Activated naive CD8-positive, alpha-beta T cell treated with anti-CD3 and anti-CD28 coated beads for 36 hours (primary cell): ENCODE measurements at places on chromosomes 16 and 17.

DNA sequence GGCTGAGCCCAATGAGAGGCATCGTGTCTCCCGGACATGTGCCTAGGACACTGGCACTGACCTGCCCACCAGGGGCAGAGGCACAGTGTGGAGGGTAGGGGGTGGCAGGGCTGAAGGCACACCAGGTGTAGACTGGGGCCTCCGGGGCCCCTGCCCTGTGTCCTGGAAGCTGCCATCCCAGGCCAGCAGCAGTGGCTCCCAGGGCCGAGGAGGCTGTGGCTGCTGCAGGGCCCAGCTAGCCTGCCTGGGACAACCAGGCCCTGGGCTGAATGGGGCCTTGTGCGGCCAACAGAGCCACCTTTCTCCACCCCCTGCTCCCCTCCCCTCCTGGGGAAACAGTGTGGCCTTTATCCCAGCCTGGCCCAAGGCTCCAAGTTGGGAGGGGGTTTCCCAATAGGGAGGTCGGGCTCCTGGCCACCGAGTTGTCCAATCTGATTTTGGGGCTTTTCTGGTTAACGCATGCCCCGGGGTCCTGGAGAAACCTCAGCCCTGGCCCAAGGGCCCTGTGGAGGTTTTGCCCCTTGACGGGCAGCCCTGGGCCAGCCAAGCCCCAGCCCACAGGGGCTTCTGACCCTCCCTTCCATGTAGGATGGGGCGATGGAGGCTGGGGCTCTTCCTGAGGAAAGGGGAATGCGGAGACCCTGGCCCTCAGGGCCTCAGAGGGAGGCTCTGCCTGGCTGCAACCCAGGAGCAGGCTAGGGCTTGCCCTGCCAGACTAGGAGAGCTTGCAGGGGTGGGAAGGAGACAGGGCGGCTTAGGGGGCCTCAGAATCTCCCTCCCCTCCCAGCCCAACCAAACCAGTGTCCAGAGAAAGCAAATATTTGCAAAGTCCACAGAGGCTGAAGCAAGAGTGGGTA is 4.2 kb downstream of the MTSS2 start:
- DNase-seq: no peak

- DNase-seq: no peak
Observed at GRCh38 chr17:67136191-67137025, 92.1 kb downstream of the CACNG1 start.

- no peak for DNase-seq
Observed at GRCh38 chr16:35344012-35344762, 1884.8 kb downstream of the TP53TG3F start.

GRCh38 chr17:28937044-28937729 is 14.1 kb downstream of the PHF12 start:
- no peak for DNase-seq

- DNase-seq: no peak
Observed at GRCh38 chr17:76686538-76687297, 24.0 kb downstream of the MXRA7 start.

DNA sequence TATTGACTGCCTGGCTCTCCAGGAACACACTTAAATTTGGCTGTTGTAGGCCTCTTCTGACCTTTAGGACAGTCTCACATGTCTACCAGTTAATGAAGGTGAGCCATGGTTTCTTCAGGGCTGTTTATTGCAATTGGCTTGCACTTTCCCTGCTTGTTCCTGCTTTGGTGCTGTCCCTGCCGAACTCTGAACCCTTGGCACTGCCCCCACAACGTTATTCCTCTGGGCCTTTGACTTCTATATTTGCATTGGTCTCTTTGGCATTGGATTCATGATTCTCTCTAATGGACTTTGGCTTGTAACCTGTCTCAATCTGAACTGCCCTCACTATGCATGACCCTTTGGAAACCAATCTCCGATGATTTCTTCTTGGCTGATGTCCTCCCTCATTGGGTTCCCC is 299.4 kb downstream of the UTP18 start:
- no peak for DNase-seq

- DNase-seq: no peak
Observed at GRCh38 chr16:79008869-79009179, 591.7 kb downstream of the MAF start.

GRCh38 chr17:75832652-75833400 is 11.4 kb downstream of the UNC13D start:
- peak; percentile 43 for DNase-seq

DNA sequence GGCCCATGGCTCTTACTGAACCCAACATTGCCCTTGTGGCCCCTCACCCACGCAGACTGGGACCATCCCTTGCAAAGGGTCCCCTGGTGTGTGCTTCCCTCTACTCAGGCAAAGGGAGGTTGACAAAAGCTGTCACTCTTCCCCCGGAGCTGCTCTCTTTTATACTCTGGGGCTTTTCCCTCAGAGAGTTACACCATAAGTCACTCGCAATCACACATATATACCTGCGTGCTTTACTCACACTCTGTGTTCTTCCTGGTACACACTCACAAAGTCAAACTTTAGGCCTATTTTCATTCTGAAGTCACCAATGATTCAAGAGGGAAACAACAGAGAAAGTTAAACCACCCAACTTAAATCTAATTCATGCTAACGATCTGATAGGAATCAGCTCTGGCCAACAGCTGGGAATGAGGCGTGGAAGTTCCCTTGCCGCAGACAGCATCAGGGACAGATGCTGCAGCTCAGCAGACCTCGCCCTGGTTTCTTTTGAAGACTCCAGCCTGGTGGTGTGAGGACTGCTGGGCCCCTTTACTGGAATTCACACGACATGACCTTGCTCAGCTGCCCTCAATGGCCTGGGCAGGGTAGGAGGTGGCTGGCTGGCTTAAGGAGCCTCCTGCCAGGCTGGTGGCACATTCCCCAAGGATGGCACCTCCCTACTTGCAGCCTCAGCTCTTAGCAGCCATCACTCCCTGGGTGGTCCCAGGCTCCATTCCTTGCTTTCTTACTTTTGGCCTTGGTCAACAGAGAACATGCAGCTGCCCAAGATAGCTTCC is 27.3 kb downstream of the HIC1 start:
- no peak for DNase-seq

DNA sequence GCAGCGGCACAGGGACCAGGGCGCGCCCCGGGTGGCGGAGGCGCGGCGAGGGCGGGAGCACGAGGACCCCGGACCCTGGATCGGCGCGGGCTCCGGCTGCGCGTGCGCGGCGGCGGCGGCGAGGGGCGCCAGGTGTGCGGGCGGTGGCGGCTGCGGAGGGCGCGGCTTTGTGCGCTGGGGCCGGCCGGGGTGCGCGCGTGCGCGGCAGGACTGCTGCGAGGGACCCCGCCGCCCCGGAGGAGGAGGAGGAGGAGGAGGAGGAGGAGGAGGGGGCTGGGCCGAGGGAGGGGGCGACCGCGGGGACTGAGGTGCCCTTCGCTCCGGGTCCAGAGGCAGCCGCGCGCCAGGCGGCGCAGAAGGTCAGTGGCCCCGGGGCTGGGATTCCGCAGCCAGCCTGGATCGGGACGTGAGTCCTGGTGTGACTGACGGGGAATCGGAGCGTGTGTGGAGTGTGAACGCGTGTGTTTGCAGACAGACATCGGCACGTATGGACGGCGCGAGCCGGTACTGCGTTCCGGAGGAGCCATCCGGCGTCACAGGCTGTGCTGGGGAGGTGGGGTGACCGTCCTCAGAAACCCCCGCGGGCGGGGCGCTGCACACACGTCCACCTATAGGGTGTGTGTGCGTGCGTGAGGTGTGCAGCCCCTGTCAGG is 19.5 kb upstream of the RAP1GAP2 start:
- peak; percentile 24 for DNase-seq

DNA sequence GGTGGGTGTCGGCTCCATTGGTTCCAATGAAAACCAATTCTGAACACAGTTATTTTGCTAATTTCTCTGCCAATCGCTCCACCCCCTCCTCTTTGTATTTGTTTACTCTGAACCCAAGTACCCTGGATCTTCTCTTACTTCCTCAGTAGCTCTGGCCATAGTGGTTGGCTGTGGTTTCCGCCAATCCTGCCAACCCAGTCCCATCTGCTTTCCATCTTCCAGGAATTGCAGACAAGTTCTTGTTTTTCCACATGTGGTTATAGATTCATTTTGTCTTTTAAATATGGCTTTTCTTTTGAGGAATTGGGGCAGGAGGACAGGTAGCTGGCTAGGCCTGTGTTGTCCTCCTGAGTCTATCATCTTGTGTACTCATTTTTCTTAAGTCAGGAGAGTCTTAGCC is 92.0 kb downstream of the CYLD start:
- DNase-seq: no peak

DNA sequence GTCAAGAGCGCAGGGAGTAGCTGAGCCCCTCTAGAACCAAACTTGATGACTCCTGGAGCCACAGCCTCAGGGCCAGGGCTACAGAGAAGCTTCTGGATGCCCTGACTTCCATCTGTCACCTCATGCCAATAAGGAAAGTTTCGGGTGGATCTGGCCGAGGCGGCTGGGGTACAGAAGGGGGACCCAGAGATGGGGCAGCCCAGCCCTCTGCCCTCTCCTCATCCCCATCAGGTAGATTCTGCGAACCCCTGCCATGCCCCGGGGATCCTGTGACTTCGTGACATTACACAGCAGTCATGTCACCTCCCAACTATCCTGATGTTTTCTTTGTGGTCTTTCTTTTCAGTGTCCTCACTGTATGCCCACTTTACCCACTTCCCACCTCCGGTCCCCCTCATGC is 114.4 kb downstream of the CCDC182 start:
- DNase-seq: no peak

DNA sequence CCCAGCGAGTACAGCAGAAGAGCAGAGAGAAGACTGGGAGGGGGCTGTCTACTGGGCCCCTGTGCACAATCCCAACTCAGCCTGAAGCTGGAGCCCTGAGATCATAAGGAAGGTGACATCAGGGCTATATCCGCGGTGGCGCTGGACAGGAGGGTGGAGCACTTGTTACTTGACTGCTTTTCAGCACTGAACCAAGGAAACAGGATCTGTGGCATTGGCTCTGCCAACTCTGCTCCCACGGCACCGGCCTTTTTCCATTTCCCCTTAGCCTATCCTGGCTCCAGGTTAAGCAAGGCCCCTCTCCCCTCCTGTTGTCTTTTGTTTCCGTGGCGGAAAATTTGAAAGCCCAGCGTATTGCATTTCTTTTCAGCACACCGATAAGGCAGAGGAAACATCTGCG is 125.0 kb upstream of the IRX3 start:
- DNase-seq: no peak

GRCh38 chr17:4710693-4711634 is 532 bp downstream of the ARRB2 start:
- peak; percentile 52 for DNase-seq

- no peak for DNase-seq
Observed at GRCh38 chr17:60224064-60224463, 74.3 kb downstream of the CA4 start.

DNA sequence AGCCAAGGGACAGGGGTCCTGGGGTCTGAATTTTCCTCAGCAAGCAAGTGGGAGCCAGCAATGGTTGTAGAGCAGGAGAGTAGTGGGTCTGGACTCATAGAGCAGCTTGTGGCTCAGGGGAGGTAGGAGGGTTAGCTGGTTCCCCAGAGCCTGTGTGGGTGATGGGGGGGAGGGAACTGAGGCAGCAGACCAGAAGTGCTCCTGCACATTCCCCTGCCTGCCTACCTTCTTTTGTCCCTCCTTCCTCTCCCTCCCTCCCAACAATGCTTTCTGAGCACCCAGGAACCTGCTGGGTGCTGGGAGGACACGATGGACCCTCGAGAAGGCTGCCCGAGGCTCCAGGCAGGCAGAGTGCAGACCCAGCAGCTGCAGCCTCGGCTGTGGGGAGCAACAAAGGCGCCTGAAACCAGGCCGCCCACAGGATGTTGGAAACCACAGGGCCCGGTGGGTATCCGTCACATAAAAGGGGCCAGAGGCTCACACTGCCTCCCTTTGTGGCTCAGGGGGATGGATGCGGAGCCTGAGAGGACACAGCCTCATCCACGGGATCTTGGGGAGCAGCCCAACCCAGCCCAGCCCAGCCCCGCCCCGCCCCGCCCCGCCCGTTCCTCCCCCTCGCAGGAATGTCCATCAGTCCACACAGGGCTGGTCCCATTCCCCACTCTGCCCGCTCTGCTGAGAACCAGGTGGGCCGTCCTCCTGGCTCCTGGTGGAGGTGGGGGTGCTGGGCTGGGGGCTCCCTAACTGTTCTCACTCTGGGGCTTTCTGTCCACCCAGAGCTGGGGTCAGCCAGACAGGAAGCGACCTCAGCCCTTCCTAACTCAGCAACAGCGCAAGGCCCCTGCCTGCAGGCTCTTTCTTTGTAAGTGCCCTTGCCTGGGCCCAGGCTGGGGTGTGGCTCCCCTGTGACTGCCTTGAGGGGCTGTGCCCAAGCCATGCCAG is 1.7 kb upstream of the NLRC3 start:
- peak; percentile 82 for DNase-seq

GRCh38 chr17:2453325-2453724 is 52.5 kb upstream of the MNT start:
- DNase-seq: no peak

DNA sequence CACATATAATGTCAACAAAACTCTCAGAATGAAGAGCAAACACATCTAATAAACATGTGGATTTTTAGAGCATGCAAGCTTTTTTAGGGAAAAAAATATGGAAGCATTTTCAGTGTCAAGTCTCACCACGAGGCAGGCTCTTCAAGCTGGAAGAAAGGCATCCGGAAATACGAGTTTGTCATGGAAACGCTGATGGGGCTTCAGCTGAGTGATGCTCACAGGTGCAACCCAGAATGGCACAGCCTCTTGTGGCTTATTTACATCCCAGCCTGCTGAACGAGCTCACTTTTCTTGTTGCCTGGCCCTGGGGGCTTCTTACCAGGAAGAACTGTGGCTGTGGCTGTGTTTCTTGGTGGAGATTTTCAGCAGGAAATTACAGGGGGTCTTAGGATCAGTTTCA is 24.1 kb upstream of the DYNLL2 start:
- no peak for DNase-seq

- no peak for DNase-seq
Observed at GRCh38 chr16:87274794-87275193, 42.4 kb downstream of the C16orf95 start.

DNA sequence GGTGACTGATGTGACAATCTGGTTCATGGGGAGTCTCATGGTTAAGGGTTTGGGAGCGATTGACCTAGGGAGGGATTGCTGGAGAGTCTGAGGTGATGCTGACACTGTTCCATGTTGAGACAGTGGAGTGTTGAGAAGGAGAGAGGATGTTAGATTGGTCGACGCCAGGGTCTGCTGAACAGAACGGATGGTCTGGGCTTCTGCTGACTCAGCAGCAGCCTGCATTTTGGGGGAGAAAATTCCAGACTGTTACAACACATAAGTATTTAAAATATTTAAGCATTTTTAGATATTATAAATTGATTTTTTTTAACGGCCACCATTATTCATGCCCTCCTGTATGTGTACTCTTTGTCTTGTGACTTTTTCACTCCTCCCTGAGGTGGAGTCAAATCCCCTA is 107.2 kb downstream of the TOX3 start:
- DNase-seq: no peak
